ENCODE measurements at places on chromosomes 4 and X. TPM values are rescaled to one million over a fixed set of nuclear protein-coding genes. Genes with fewer than 3 reads are reported as not detected.

- no peaks in the 10 kb centered on the region for H3K27me3 ChIP-seq
- H3K27ac ChIP-seq, result no peak overlapping the region
- no peak for DNase-seq
- no peaks in the 10 kb centered on the region for H3K4me1 ChIP-seq
- H3K4me3 ChIP-seq, result no peak overlapping the region
- no peaks in the 10 kb centered on the region for H3K36me3 ChIP-seq
Measured at GRCh38 chrX:37926700-37927099, 79.3 kb upstream of the DYNLT3 start.

Gene OFD1
- 89.3 TPM for total RNA-seq

Gene NAT8L
- 0.35 TPM for total RNA-seq

Gene SLIT2
- 0.03 TPM for total RNA-seq

Gene FHIP1A
- 1.6 TPM for total RNA-seq

DNA sequence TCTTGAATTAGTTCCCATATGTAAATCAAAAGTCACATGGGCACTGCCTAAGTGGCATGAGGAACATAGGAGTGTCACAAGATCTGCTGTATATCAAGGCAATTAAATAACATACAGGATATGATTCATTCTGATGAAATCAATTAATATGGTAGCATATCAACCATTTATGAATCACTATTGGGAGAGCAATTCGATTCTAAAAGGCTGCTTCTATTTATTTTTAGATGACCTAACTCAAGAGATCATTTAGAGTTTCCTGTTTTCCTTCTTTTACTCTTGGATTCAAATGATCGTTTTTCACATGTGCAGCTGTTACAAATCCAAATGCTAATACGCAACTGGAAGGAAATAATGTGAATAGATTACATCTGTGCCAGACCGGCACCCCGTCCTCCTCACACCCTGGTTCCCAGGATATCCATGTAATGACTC, 81.9 kb downstream of the HCCS start:
- no peaks in the 10 kb centered on the region for H3K27me3 ChIP-seq
- H3K4me3 ChIP-seq, result no peak overlapping the region
- H3K27ac ChIP-seq, result no peak overlapping the region

Gene ARHGAP36
- total RNA-seq, result not detected

GRCh38 chr4:163694385-163694784, 199.9 kb downstream of the TMA16 start:
- no peaks in the 10 kb centered on the region for H3K4me1 ChIP-seq
- no peak overlapping the region for H3K4me3 ChIP-seq
- no peaks in the 10 kb centered on the region for H3K36me3 ChIP-seq
- H3K27ac ChIP-seq, result no peak overlapping the region
- DNase-seq, result no peak

Gene HS6ST2
- total RNA-seq, result not detected

DNA sequence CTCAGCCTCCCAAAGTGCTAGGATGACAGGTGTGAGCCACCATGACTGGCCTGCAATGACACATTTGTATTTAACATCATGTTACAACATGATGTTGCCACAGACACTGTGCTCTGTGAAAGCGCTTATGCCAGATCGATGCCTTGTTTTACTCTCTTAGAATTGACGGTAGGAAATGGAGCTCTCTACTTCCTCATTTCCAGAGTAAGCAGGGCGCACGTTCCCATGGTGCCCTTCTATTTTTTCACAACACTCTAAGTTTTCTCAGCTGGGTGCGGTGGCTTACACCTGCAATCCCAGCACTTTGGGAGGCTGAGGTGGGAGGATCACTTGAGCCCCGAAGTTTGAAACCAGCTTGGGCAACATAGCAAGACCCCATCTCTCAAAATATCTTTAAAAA, 60.7 kb upstream of the DHRSX start:
- no peak overlapping the region for H3K27ac ChIP-seq
- DNase-seq, result no peak
- no peaks in the 10 kb centered on the region for H3K36me3 ChIP-seq
- no peak overlapping the region for H3K4me3 ChIP-seq

GRCh38 chrX:71541210-71542022, 8.5 kb downstream of the OGT start:
- DNase-seq, result no peak
- H3K4me1 ChIP-seq, result peaks cover 16% of the 10 kb centered on the region

- H3K36me3 ChIP-seq, result peaks cover 17% of the 10 kb centered on the region
- peaks cover 3% of the 10 kb centered on the region for H3K4me1 ChIP-seq
- H3K27me3 ChIP-seq, result no peaks in the 10 kb centered on the region
- H3K4me3 ChIP-seq, result no peak overlapping the region
- DNase-seq, result no peak
Measured at GRCh38 chr4:26388671-26389070, 67.9 kb downstream of the RBPJ start.

Gene FAM241A
- total RNA-seq, result 1.4 TPM

Data from T-cell (primary cell).